ENCODE measurements at places on chromosomes 7 and 10. TPM values are rescaled to one million over a fixed set of nuclear protein-coding genes. Genes with fewer than 3 reads are reported as not detected.

The TRIM50 gene
- total RNA-seq, result 0.38 TPM

The ZFAND2A gene
- total RNA-seq, result 28.9 TPM

The CHST15 gene
- 53.3 TPM for total RNA-seq

The CLRN3 gene
- not detected for total RNA-seq

The HACD1 gene
- total RNA-seq, result 45.1 TPM

The EBLN1 gene
- total RNA-seq, result not detected

The HOXA7 gene
- total RNA-seq, result 2.2 TPM
